ENCODE measurements at places on chromosomes 5 and 9.

- no peak for DNase-seq
These were observed 18.6 kb upstream of the NOTCH1 start for GRCh38 chr9:136564379-136564988.

GRCh38 chr5:32735512-32735911, 24.4 kb downstream of the NPR3 start:
- no peak for DNase-seq

GRCh38 chr9:5553211-5553610, 42.9 kb downstream of the PDCD1LG2 start:
- no peak for DNase-seq

DNA sequence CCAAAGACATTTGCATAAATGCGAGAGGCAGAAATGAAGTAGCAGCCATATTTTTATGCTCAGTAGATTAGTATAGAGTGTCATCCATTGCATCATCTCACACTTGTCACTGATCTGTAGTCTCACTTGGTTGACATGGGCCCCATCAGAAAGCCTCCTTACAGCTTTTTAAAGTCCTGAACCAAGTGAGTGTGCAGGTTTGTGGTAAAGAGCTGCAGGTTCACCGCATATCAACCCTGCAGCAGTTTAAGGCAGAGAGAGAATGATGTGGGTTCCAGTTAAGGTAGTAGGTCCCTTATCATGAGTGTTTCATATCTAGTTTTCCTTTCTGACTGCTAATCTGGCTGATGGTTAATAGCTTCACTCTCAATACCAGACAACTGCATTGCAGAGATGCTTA, 1080.3 kb downstream of the NR2F1-AS1 start:
- no peak for DNase-seq

DNA sequence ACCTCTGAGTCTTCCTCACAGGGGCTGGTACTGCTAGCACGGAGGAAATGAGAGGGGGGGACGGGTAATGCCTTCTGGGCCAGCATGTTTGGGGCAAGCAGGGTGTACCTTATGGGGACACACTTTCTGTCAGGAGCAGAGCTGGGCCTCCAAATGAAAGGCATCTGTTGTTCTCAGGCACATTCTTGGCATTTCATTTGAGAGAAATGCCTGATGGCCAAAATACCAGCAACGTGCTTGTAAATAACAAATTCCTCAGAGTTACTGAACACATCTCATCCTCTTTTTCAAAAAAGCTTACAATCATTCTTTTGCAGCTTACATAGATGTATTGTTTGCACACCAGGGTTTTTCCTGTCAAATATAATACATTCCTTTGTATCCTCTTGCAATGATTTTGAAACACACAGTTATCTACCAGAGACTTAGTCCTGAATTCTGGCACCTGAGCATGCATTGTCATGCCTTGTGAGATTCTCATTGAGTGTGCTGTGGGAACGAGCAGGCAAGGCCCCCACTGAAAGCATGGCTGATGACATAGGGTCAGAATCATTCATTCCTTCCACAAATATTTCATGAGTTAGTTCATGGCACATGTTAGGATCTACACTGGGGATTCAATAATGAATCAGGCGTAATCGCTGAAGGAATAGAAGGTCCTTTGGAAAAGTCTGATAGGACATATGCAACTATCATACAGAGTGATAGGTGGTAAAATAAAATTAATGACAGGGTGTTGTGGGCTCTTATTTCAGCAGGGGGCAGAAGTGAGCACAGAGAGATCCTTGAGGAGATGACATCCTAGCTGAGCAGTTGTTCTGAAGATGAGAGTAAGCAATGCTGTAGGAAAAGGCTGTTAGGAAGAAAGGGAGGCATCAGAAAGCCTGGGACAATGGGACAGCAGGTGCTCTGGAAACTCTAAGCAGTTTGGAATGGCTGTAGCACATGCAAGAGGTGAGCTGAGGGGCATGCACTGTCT, 260.9 kb upstream of the TUT7 start:
- peak; percentile 62 for DNase-seq

DNA sequence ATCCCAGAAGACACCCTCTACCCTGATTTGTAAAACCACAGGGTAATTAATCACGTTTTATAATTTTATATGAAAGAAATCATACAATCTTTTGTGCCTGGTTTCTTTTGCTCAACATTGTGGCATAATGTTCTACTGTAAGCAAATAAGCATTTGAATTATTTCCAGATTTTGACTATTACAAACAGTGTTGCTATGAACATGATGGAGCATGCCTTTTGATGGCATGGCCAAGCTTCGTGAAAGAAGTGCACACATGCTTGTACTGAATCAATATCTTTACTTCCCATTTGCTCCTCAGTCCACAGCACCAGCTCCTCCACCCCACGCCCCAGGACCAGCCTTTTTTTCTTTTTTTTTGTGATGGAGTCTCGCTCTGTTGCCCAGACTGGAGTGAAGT, 29.9 kb downstream of the ACSL6 start:
- DNase-seq, result no peak

- no peak for DNase-seq
These were observed 76.3 kb upstream of the PCA3 start for GRCh38 chr9:76687861-76688391.

- no peak for DNase-seq
These were observed 170.2 kb downstream of the GAPVD1 start for GRCh38 chr9:125431741-125432271.

- DNase-seq, result no peak
These were observed 12.9 kb upstream of the FGF10 start for GRCh38 chr5:44402084-44402483.

DNA sequence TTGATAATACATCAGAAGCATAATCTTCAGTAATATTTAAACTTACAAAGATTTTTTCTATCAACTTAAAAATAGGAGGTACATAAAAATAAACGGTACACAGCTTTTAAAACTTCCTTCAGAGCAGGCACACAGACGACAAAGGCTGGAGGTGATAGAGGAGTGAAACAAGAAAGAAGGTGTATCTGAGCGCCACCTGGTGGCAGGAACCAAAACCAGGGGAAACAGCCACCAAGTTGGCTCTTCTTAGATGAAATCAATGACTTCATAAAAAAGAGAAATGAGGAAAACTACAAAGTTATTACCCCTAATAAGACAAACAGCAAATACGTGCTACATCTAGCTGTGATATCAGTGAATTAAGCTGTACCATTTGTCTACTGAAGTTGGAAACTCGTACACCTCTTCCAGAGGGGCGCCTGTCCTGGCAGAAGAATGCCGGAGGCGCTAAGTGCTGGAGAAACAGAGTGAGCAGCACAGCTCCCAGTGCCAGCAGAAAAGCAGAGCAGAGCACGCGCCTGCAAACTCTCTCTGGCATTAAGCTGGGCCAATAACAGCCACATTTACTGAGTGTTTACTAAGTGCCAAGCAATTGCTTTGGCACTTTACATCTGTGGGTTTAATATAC, 85.9 kb downstream of the SETX start:
- peak; percentile 74 for DNase-seq

- no peak for DNase-seq
These were observed 94.9 kb upstream of the PLPPR1 start for GRCh38 chr9:100933656-100934055.

DNA sequence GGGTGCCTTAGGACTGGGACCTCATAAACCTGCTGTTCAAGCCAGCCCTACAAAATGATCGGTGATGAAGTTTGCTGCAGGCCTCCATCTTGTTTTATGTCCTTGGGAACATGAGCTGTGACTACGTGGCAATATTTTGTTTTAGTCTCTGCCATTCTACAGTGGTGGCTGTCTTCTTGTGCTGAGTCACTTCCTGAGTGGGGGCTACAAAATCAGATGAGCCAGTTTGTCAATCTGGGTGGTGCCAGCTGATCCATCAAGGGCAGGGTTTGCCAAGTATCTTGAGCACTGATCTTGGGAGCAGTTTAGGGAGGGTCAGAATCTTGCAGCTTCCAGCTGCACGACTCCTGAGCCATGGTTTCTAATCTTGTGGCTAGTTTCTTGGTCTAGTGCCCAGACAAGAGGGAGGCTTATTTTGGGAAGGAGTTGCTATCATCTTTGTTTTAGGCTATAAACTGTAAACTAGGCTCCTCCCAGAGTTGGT, 94.7 kb downstream of the YTHDC2 start:
- DNase-seq, result no peak

DNA sequence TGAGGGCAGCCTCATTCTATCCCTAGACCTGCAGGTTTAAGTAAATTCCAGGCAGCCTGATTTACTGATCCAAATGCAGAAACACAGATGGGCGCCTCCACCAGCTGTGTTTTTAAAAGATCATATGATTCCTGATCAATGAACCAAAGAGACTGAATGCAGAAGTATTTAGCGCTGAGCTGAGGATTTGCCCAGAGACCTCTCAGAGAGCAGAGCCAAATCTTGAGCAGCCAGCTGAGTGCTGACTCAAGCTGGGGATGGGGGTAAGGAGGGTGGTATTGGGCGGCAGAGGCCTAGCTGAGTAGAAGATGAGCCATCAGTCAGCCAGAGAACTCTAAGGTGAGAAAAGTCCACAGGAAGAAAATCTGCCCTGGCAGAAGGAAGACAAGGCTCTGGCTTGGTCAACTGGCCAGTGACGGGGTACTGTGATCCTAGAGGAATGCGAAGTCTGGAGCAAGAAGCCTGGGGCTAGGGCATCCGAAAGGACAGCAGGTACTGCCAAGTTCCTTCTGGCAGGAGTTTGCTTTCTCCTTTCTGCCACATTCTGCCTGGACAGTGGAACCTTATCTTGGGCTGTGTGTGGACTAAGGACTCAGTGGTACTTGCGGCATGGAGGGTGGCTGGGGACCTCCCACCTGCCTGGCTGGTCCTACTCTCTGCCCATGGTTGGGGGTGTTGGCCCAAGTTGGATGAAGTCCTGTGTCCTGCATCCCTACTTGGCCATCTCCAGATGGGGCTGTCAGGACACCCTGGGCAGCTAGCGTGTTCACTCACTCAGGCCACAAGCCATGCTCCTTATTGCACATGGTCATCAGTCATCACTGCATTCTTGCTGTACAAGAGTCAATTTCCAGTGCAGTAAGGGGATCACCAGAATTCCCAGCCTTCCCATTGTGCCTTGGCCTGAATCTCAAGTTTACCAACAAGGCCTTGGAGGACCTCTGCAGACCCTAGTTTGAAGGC, 34.5 kb upstream of the CDKN2AIPNL start:
- no peak for DNase-seq

DNA sequence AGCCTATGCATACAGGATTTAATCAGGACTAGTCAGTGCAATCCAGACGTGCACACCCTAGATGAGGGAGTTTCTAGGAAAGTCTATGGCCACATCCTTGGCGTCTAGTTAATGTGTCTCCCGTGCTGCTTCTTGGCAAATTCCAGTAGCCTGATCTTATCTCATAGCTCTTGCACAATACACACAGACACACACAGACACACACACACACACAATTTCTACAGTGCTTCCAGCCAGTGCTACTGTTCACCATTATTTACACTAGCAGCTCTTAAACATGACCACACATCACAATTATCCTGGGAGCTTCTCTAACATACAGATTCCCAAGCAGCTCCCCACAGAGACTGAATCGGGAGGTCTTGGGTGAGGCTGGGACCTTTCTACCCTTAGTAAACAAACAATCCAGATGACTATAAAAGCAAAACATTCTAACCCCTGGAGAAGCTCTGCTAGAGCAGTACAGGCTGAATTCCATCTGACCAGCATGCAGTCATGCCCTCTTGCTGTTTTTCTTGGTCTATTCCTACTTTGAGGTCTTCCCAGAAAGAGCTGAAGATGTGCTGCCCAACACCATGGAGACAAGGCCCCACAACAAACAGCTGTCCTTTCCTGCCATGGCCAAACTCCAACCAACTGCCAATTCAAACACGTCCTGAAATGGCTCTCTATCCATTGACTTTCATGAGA, 236.6 kb downstream of the DEPDC1B start:
- no peak for DNase-seq

GRCh38 chr5:127008300-127008975, 21.9 kb downstream of the MARCHF3 start:
- DNase-seq, result no peak

DNA sequence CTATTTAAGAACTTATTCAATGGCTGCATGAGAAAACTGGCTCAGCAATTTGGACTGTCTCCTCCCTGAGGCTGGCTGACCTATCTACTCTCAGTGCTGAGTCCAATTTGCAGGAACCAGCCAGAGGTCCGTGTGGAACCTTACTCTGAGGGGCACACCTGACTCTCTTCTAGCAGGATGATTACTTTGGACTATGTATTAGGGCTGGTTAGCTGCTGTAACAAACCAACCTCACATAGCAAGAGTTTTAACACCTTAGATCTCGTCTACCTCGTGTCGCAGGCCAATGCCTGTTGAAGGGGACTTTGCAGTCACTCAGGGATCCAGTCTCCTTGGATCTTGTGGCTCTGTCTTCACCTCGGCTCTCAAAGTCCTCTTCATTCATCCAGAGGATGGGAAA, 3.4 kb upstream of the FAM193B start:
- no peak for DNase-seq

- no peak for DNase-seq
These were observed 569.2 kb downstream of the PRR16 start for GRCh38 chr5:121033334-121033733.

GRCh38 chr9:68500457-68501381, 40.0 kb downstream of the TMEM252 start:
- DNase-seq, result no peak

GRCh38 chr9:124322618-124323432, 65.1 kb downstream of the NEK6 start:
- DNase-seq, result no peak

- no peak for DNase-seq
These were observed 50.8 kb downstream of the NR3C1 start for GRCh38 chr5:143352691-143353090.

GRCh38 chr5:174532455-174533453, 191.6 kb upstream of the MSX2 start:
- DNase-seq, result peak; percentile 89

DNA sequence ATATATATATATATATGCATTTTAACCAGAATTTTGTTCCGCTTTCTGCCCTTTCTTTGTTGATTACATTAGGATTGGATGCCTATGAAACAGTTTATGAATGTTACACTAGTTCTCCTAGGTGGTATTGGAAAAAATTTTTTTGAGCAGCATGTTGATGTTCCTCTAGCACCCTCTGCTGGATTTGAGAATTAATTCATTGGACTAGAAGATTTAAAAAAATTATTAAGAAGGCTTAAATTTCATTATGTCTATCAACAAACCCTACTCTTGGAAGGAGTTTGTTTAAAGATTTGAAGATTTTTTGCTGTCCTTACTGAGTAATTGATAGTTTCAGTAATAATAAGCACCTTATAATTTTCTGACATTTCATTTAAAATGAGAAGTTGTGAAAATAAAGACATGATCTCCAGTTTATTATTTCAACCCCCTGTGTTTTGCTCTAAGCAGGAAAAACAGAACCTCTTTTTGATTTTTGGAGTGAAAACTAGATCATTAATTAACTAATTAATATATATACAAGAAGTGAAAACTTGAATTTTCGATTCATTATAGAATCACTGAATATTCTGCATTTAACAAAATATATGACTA, 89.6 kb downstream of the CCDC171 start:
- DNase-seq, result peak; percentile 45

DNA sequence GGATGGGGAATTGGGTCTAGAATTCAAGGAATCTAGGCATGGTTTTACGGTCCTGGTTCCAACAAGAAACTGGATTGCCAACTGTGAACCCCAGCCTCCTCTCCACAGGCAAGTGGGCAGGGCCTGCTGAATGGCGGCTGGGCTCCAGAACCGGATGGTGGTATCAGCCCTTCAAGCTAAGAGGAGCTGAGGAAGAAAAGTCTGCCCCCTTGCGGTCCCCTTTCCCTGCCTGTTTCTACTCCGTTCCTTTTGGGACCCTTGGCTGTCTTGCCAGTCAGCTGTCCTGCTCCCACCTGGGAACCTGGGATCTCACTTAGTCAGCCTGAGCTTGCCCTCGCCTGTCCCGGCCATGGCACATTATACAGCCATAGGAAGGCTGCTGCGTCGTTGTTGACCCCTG, 234.4 kb upstream of the DAPK1 start:
- peak; percentile 45 for DNase-seq

Measured in neural progenitor cell (in vitro differentiated cells).